ENCODE measurements at places on chromosomes 2 and 18. TPM values are rescaled to one million over a fixed set of nuclear protein-coding genes. Genes with fewer than 3 reads are reported as not detected.

DNA sequence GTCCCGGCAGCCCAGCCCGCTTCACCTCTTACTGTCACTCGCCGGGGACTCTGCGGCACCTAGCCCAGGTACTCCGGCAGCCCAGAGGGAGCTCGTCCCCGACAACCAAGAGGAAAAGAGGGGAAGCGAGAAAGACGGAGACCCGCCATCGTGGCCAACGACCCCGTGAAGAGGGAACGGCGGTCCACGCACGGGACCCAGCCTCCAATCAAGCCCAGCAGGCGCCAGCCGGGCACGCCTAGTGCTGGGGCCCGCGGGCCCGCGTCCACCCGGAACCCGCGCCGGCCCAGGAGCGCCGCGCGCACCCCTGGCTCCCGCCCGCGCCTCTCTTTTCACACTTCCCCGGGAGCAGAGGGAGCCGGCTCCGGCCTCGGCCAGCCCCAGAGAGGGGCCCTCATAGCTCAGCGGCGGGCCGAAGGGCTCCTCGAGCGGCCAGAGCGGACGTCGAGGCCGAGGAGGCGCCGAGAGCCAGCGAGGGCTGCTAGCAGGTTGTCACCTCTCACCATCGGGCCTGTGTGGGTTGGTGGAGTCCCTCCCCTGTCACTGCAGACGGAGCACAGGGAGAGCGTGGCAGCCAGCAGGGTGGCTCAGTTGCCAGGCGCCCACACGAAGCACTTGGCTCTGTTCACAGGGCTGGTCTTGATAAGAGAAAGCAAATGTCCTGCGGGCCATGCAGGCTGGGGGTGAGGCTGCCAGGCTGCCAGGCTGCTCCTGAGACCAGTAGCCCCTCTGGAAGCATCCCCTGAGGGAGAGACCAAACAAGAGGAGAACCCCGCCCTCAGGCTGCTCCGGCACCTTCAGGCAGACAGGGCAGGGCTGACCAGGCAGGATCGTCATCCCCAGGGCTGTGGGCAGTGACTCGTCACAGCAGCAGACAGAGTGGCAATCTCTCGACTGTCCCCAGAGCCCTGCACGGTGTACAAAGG lies 36.9 kb upstream of the KLF11 start:
- no peak for DNase-seq

DNA sequence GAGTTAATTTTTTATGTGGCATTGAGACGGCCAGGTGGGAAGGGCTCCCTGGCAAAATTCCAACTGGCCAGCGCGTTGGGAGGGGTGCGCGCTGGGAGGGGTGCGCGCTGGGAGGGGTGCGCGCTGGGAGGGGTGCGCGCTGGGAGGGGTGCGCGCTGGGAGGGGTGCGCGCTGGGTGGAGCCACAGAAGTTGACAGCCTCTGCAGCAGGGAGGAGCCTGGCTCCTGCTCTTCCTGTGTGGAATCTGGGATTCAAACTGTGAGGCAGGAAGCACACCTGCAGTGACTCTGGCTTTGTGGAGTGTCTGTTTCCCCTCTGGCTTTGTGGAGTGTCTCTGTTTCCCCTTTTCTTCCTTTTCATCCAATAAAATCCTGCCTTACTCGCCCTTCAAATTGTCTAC lies 147.9 kb upstream of the CBLN2 start:
- DNase-seq: peak; percentile 32

DNA sequence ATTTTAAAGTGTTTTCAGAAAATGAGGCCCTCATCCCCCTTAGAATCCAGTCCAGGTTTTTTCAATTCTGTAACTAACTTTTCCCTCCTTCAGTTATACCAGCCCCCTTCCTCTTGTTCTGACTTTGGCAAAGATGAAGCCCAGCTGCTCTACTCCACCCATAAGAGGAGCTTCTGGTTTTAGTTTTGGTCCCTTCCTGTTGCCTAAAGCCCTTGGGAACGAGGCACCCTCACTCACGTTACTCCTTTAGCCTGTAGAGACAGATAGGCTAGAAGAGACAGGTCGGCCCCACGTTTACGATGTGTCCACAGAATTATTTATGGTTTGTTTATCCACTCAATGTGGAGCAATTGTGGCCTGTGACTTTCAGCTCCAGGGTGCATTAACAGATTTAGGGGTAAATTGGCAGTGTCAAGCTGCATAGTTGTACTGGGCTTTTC lies 454.2 kb upstream of the TNP1 start:
- no peak for DNase-seq

The LRRC30 gene
- not detected for total RNA-seq

DNA sequence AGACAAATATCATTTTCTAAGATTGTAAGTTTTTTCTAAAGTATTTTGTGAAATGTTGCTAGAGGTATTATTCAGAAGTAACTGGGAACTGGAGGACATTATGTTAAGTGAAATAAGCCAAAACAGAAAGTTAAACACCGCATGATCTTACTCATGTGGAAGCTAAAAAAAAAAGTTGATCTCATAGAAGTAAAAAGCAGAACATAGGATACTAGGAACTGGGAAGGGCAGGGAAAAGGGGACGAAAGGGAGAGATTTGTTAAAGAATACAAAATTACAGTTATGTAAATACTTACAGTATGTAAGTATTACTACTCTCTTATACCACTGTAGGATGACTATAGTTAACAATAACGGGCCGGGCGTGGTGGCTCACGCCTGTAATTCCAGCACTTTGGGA lies 46.7 kb upstream of the CDKL4 start:
- DNase-seq: no peak
